GM12865 (cell line): ENCODE measurements at places on chromosomes 1 and 21.

- no peak for DNase-seq
These were observed 288.3 kb upstream of the ADGRL2 start for GRCh38 chr1:81512252-81513003.

DNA sequence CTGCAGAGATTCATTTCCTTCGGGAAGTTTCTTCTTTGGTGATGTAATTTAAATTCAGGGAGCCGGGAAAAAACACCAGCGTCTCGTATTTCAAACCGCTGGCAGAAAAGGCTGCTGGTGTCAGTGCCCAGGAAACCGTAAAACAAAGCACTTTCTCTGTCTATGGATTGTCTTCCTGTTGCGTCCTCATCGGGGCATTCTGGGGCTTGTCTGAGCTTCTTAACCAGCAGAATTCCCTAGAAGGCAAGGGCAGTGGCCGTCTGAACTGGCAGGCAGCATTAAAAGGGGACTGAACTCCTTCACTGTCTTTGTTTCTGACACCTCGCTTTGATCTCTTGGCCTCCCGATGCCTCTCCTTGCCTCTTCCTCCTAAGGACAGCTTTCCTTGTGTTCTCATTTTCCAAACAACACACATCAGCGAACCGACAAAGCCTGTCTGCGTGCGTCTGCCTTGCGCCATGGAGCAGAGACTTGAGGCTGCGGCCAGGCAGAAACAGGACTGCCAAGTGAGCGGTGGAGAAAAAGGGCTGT is 391.6 kb upstream of the VAMP3 start:
- no peak for DNase-seq

- no peak for DNase-seq
These were observed 30.4 kb downstream of the APP start for GRCh38 chr21:26140164-26140579.

DNA sequence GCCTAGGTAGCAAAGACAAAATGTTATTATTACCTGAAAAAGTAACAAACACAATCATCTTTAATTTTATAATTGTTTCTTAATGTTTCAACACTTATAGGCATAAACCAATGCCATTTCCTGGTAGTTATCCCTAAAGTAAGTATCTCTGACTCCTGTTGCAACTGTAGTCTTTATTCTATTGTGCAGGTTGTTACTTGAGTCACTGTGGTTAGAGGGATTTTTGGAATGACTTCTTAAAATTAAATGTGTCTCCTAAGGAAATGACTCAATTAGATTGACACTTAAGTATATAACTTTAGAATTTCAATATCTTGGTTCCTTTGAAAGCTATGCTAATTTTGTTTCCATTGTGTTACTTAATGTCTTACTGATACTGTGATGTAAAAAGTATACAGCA is 143.9 kb downstream of the PHTF1 start:
- no peak for DNase-seq

DNA sequence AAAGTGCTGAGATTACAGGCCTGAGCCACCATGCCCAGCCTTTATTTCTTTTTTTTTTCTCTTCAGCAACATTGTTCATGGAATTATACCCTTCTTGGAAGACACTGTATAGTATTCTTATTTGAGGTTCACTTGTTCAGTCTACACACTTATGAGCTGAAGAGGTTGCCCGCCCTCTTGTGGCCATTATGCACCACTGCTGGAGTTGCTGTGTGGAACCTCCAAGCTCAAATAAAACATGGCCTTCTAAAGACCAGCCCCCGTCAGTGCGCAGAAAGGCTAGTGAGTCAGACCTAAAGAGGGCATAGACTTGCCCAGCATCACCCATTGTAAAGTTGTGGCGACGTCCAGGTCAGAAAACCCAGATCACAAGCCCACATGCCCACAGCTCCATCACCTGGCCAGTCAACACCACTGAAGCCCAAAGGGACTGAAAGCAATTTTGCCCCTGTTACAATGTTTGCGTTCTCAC is 20.4 kb downstream of the LURAP1 start:
- peak; percentile 91 for DNase-seq

GRCh38 chr1:167077868-167078210 is 12.3 kb downstream of the GPA33 start:
- DNase-seq: no peak

- DNase-seq: peak; percentile 95
These were observed 120.8 kb downstream of the LMO4 start for GRCh38 chr1:87449348-87449963.

DNA sequence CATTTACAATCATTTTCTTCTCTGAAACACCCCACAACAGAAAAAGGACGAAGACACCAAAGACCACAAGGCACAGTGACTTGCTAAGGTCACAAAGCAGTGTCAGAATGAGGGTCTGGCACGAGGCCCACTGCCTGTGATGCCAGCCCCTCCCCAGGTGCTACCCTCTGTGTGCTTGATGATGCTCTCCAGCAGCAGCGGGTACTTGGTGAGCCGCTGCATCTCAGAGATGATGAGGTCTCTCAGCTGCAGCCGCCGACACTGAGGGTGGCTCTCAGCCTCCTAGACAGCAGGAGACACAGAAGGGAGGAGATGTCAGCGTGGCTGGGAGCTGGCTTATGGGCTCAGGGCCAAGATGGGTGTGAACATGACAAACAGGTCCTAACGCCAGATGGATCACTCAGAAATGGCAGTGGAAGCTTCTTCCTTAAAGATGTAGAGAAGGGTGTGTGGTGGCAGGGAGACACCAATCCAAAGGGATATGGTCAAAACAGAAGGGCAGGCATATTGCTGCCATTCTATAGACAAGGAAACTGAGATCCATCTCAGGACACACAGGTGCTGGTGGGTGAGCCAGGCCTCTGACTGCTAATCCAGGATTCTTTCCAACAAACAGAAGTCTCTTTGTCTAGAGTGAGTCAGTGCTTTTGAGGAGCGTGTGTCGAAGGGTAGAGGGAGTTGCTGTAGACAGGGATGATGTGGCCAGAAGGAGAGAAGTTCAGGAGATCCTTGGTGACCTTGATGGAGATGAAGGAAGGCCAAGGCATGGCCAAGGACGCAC is 25.6 kb downstream of the LRRC71 start:
- no peak for DNase-seq

DNA sequence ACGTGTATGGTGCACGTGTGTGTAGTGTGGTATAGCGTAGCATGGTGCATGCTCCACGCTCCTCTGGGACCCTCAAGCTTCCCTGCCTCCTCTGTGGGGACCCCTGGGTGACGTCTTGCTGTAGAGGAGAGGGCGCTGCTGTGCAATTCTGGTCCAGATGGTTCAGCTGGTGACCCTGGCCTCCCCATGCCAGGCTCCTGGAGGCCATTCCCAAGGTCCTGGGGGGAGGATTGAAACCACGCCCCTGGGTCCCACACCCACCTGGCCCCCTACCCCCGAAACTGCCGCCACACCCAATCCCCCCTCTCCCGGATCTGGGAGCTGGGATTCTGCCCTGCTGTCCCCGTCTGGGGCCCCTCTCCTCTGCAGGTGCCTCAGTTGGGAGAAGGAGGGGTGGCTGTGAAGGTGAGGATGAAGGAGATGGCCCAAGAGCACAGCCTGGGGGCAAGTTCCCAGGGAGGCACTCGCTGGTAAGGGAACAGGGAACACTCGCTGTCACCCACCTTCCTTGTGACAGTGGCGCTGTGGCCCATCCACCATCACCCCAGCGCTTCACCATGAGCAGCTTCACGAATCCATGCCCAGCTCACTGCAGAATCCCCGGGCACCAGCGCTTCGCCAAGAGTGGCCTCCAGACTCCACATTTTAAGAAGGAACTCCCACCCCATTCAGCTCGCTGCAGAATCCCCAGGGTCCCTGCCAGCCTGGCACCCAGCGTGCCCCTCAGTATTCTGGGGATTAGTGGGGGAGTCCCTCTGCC is 38.0 kb downstream of the WDR4 start:
- no peak for DNase-seq

GRCh38 chr1:167515893-167516321 is 2.4 kb downstream of the CD247 start:
- DNase-seq: no peak

DNA sequence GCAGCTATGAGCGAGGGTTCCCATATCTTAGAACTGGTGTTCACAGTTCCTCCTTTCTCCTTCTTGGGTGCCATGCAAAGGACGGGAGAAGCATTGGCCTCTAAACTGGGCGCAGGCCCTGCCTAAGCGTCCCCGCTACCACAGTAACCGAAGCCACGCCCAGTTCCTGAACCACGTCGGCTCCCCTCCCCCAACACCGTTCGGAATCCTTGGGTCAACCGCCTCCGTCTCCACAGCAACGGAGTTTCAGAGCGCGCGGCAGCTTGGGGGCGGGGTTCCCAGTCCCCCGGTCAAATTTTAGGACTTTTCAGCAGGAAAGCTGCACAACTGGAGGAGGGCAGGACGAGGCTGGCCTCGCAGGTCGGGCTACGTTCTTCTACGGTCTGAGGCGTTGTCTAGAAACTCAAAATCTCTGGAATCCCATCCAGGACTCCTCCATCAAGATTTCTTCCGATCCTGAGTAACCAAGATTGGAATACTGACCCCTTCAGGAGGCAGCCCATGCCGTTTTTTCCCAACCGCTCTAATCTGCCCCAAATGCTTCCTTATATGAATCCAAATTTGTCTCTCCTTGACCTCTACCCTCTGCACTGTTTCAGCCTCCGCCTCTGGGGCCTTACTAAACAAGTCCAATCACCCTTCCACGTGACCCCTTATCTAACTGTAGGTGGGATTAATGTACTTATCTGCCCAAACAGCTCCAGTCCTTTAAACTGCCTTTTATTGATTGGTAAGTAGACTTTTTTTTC is at the start of gene SPAG17:
TSS of gene SPAG17 (minus strand) at position 145 of the 749 bp plus-strand sequence. CDS start at position 74, 71 bp downstream.
- DNase-seq: peak; percentile 72

DNA sequence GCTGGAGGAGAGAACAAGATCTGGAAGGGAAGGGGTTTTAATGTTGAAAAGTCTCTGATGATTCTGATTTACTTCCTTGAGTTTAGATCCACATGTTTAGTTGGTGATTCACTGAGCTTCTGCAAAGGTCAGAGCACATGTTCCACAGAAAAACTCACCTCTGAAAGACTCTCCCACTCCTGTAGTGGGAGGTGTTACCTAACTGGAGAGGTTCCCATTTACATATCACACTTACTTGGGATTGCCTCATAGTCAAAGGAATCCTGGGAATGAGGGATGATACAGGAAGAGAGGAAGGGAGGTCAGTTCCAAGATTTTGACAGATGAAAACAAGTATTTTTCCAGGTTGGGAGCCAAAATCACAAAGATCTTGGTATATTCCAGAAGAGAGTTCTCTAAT is 2.7 kb upstream of the NTNG1 start:
- no peak for DNase-seq

DNA sequence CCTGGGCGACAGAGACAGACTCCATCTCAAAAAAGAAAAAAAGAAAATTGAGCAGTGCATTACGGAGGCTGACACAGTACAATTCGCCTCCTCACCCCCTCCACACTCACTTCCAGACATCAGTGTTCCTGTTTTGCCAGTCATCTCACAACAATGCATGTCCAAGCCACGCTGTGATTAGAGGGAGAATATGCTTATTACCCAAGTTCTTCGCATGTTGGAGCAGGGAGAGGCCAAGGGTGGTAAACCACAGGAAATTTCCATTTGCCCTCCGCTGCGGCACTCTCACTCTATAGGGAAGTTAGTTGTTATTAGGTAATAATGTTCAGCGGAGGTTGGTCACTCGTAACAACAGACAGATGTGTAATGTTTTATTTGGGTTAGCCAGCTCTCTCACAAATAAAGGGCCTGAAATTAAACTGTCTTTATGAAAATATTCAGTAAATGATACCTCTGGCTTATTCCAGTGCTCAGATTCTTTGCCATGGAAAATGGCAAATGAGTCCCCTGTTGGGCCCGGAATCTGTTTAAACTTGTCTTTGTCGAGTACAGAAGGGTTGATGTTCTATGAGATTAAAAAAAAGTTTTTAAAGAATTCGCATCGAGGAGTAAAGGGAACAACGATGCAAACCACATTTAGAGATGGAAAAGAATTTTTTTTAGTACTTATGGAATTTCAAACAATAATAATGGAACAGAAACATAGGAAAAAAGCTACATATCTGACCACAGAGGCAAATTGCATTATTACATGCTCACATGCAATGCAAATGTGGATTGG is 33.1 kb downstream of the KCNJ15 start:
- peak; percentile 31 for DNase-seq
